ENCODE measurements at places on chromosomes 1 and 21.

DNA sequence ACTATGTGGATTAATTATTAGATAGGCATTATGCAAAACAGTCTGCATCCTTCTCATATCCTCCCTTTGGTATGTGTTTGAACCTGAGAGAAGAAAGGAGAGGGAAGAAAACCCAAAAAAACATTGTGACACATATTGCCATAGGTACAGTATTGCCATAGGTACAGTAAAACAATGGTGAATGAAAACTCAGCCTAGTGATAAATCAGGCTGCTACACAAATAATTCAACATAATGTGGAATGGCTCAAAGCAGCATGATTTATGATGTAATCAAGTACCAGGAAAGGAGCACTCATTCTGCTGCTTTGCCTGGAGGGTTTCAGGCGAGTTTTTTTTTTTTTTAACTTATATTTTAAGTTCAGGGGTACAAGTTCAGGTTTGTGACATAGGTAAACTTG is 213.9 kb upstream of the LYPLAL1 start:
- DNase-seq = no peak

DNA sequence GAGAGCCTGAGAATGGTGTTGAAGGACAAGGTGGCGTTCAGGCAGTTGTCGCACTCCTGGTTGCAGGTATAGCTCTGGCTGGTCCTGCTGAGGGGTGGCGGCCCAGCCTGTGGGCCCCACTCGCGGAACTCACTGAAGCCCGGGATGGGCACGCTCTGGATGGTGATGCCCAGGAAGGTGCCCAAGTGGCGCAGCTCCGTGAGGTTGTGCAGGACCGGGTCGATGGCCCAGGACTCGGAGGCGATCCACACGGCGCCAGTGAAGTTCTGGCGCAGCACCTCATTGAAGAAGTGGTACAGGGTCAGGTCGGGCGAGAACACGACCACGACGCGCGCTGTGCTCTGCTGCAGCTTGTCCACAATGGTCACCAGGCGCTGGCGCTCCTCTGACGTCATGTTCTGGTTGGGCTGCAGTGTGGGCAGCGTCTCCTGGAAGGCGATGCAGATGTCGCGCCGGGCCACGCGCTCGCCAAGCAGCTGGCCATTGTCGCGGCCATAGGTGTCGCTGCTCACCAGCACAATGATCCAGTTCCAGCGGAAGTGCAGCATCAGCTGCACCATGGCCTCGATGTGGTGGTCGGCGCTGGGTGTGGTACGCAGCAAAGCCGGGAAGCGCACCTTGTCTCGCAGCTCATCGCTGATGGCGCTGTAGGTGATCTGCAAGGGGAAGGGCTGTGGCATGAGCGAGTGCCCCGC is 5.0 kb downstream of the TAS1R2 start:
- no peak for DNase-seq

DNA sequence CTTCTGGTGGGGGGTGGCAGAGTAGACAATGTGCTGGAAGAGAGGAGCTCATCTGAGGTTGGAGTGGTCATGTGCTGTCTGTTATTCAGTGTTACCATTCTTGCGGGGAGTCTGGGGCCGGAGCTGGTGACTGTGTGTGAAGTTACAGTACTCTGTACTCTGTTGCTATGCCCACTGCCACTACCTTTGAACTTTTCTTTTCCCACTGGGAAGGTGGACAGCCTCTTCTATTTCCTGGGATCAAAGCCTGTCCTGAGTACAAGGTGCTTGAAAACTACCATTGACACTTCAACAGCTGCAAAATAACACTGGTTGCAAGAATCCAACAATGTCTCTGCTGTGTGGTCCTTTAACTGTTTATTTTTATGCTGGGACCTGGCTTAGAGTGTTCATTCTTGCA is 66.4 kb upstream of the ZNF326 start:
- no peak for DNase-seq

- no peak for DNase-seq
Measured at GRCh38 chr1:224380003-224380402, 23.3 kb downstream of the CNIH4 start.

- DNase-seq = no peak
Measured at GRCh38 chr21:45167796-45168222, 93.4 kb downstream of the ADARB1 start.

- no peak for DNase-seq
Measured at GRCh38 chr1:82181846-82182245, 381.1 kb downstream of the ADGRL2 start.

GRCh38 chr1:212135166-212135565 is 99.6 kb downstream of the DTL start:
- no peak for DNase-seq

DNA sequence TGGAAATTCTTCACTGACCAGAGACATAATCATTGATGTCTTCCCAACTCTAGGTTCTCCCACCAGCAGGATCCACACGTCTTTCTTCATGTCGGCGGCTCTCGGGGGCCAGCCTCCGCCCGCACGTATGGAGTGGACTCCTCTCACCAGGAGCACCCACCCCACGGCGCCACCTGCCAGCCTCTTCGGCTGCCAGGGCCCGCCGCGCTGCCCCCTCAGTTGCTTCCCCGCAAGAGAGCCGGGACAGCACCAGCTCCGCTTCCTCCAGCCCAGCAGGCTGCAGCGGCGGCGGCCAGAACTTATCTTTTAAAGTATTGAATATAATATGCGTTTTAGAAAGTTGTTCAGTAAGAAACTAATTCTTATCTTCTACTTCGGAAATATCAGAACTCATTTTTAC is 273.5 kb downstream of the LIPI start:
- DNase-seq = no peak

DNA sequence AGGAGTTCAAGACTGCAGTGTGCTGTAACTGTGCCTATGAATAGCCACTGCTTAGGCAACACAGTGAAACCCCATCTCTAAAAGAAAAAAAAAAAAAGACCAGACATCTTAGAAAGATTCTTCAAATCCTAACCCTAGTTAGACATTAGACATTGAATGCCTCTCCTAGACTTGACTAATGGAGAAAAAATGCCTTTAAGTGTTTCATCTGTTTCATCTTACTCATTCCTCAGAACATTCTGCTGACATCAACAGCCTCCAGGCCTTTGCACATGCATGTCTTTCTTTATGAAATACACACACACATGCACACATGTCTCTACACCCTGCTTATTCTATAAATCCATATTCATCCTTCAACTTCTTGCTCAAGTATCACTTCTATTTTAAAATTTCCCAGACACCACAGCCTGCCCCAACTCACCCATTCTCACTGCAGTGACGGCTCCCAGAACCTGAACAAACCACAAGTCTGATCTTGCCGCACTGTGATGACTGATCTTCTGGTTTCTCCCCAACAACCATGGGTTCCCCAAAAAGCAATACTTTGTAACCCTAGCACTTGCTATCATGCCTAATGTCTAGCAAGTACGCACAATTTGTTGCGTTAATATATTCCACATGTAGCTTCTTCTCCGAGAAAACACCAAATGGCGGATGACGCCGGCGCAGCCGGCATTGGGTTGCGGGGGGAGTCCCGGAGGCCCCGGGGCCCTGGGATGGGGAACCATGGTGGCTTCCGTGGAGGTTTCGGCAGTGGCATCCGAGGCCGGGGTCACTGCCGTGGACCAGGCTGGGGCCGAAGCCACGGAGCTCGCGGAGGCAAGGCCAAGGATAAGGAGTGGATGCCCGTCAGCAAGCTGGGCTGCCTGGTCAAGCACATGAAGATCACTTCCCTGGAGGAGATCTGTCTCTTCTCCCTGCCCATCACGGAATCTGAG is 37.4 kb downstream of the LRRC52 start:
- no peak for DNase-seq

DNA sequence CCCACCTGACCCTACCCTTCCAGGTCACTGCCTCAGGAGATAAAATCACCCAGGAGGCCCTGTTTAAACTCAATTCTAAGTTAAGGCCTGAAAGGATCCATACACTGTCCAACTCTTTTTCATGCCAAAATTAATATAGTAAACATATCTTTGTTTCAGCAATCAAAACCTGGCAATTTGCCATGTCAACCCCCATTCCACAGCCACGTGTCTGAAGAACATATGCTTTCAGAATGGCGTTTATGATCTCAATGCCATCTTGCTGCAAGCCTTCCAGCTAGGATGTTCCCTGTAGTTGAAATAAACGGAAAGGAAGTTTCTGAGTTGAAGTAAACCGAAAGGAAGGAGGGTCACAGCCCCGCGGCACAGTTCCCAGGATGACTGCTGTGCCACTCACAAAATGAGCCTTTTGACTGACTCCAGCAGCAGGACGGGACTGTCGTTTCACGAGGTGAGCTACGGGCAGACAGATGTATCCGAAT is 472.0 kb downstream of the SMYD3 start:
- DNase-seq = peak; percentile 12

DNA sequence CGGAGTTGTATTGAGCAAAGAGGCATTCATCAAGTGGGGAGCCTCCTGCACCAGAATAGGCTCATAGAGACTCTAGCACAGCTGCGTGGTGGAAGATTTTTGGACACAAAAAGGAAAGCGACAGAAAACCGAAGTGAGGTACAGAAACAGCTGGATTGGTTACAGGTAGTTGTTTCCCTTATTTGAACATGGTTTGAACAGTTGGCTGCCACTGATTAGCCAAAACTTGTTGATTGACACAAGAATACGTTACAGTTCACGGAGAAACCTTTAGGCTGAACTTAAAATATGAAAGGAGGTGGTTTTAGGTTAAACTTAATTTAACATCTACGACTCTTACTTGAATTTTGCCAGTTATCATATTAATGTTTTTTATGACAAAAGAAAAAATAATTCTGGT is 89.1 kb downstream of the ZNF326 start:
- no peak for DNase-seq

DNA sequence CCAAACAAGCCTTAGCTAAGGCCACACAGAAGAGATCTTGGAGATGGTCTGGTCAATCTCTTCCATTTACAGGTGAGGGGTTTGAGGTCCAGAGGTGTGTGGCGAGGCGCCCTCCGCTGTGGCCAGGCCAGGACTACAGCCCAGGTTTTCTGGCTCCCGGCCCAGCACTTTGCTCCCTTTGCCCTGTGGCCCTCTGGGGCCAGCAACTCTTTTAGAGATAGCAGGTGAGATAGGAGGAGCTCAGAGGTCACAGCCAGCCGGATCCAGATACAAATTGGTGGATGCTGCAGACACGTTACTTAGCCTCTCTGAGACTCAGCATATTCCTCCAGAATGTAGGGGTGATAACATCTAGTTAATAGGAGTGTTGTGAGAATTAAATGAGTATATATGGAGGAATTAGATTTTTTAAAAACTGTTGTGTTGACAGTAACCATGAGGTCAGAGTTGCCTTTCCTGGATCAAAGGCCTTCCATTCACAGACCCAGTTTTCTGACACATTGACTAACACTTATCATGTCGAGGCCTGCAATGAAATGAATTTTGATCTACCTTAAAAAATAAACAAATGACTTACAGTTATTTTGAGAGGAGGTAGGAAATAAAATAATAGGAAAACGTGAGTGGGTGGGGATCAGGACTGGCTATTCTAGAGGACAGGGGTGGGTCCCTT is 16.6 kb downstream of the TEX35 start:
- DNase-seq = no peak

DNA sequence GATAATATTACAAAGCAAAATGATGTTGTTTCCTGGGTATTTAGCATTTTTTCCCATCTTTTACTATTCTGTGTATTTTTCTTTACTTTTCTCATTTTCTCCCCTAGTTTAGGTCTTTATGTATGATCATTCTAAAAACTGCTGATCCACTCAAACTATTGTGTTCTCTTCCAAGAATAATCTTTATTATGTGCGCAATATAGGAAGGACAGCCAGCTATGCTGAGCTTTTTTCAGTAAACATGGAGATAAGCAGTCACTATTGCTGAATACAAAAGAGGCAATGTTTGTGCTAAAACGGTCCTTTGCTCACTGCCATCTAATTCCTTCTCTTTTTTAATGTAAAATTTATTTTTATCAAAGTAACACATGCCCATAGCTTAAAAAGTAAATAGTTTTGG is 6.7 kb upstream of the PTBP2 start:
- no peak for DNase-seq

- no peak for DNase-seq
Measured at GRCh38 chr1:9927259-9927658, 15.9 kb downstream of the LZIC start.

DNA sequence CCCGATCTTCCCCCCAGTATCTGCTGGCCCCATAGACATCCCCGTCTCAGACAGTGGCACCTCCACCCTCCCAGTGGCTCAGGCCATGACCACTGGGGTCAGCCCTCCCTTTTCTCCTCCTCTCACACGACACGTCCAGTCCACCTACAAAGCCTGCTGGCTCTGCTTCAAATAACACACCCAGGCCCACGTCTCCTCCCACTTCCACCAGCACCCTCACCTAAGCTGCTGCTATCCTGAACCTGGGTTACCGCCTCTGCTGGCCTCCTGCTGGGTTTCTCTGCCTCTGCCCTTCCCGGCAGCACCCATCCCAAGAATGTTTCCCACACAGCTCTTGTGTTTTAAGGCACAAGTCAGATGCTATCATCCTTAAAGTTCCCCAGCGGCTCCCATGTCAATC is 26.0 kb downstream of the MX2 start:
- no peak for DNase-seq

- DNase-seq = no peak
Measured at GRCh38 chr1:36134031-36134430, 9.0 kb upstream of the COL8A2 start.

DNA sequence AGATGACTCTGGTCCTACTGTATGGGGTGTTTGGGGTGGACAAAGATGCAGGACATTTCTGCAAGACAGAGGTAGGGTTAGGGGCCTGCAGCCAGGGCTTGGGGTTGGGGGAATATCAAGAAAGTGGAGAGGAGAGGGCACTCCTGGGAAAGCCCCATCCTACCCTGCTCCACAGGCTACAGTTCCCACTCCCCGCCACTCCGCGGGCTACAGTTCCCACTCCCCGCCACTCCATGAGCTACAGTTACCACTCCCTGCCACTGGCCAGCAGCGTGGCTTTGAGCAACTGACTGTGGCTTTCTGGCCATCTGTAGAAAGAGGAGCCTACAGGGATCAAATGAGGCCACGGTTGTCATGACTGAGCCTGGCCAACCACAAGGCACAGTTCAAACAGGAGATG is 93.8 kb upstream of the GRIK3 start:
- DNase-seq = no peak

GRCh38 chr1:210591214-210591613 is 262.5 kb downstream of the HHAT start:
- DNase-seq = no peak

GRCh38 chr1:90593312-90593711 is 123.8 kb downstream of the BARHL2 start:
- no peak for DNase-seq

DNA sequence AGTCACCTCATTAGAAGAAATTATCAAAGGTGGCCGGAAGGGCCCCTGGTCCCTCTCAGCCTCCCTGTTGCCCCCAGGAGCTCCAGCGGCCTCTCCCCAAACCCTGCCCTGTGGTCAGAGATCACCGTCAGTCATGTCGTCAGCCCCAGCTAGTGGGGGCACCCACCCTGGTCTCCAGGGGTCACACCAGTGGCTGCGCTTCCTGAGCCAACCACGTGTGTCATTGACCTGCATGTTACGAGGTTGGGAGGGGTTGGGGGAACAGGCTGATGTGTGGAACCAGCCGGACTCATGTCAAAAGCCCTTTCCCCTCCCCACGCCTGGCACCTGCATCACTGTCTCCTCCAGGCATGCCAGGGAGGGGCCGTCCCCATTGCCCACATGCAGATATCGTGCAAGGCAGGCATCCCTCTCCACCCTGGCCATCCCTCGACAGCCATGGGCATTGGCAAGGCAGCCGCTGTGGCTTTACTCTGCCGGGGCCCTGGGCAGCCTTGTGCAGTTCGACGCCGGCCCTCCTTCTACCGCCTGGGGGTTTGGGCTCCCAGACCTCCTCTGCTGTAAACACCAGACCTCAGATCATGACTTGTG is 128.7 kb downstream of the CRYAA start:
- no peak for DNase-seq

Measured in skin of body (tissue), 3 donors.